ENCODE measurements at places on chromosomes 12 and 14.

- DNase-seq: no peak
Observed at GRCh38 chr12:61750604-61751003, 509.6 kb upstream of the USP15 start.

GRCh38 chr12:67447180-67447579 lies 178.0 kb downstream of the CAND1 start:
- DNase-seq: no peak

- no peak for DNase-seq
Observed at GRCh38 chr12:64469455-64470142, 17.7 kb downstream of the TBK1 start.

- no peak for DNase-seq
Observed at GRCh38 chr14:101457301-101457935, 103.9 kb upstream of the DIO3 start.

DNA sequence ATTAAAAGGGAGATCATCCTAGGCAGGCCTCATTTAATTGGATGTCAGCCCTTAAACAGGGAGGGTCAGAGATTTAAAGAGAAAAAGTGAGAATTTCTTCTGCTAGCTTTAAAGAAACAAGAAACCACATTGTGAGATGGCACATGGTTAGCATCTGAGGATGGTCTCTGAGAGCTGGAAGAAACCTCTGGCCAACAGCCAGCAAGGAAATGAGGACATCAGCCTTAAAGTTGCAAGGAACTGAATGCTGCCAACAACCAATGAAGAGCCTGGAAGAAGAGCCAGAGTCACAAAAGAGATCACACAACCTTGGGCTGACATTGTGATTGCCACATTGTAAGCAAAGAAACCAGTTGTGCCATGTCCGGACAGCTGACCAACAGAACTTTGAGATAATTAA lies 17.5 kb upstream of the FAR2 start:
- no peak for DNase-seq

- DNase-seq: no peak
Observed at GRCh38 chr12:13144266-13144828, 40.9 kb upstream of the GSG1 start.

DNA sequence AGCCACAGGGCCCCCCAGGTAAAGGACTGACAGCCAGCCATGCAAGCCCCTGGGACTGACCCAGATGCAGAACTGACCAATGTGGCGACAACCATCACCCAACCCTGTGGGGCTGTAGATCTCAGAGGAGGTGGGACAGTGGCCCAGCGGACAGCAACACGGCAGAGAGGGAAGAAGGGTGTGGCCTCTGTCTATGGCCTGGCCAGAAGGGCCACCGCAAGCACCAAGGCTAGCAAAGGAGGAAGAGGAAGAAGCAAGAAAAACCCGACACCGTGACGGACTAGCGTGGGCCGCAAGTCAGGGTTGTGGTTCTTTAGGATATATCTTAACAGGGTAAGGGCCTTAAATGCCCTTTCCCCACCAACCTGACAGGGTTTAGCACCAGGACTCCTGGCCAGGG lies 71.2 kb downstream of the ITPK1 start:
- DNase-seq: no peak

GRCh38 chr12:97387844-97388243 lies 74.8 kb upstream of the RMST start:
- no peak for DNase-seq

- no peak for DNase-seq
Observed at GRCh38 chr14:42192738-42193653, 586.3 kb downstream of the LRFN5 start.

GRCh38 chr12:29516431-29516875 lies 19.0 kb upstream of the OVCH1 start:
- DNase-seq: no peak

DNA sequence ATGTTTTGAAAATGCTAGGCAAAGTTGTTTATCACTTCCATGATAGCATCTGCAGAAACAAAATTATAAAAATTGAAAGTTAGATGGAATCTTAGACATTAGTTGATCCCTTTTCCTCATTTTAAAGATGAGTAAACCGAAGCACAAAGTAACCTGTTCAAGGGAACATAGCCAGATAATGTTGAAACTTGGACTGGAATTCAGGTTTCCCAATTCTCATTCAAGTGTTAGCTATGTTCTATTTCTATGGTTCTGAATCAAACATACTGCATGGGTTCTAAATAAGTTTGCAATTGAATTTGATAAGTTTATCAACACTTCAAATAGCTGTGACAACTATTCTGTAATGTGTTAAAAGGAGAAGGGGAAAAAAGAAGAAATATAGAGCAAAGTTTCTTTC lies 122.4 kb upstream of the SOX5 start:
- DNase-seq: no peak

- no peak for DNase-seq
Observed at GRCh38 chr12:19490908-19491307, 51.6 kb downstream of the AEBP2 start.

DNA sequence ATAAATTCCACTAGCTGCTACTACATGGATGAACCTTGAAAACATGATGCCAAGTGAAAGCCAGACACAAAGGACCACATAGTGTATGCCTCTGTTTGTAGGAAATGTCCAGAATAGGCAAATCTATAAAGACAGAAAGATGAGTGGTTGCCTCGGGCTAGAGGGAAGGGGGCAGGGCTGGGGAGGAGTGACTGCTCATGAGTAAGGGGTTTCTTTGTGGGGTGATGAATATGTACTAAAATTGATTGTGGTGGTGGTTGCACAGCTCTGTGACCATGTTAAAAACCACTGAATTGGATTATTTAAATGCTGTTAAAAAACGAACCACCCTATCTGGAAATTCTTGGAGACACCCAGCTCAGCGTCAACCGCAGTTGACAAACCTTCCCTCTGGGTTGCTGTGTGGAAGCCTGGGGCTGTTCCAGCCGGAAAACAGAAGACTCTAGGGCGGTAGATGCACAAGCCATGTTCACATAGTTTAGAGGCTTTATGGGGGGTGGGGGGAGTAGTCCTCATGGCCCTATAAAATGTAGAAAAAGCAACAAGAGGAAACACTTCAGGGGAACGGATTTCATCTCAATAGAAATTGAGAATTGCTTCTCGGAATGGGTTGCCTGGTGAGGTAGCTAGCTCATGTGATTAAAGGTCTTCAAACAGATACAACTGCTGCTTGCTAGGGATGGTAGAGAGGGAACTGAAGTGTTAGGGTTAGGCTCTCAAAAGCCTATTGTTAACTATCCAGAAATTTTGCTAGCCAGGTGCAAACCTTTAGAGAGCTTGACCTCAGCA lies 29.4 kb downstream of the RIN3 start:
- no peak for DNase-seq

GRCh38 chr12:67592228-67593011 lies 56.1 kb upstream of the DYRK2 start:
- DNase-seq: no peak

GRCh38 chr14:64738281-64738804 lies 34.1 kb downstream of the PLEKHG3 start:
- no peak for DNase-seq

GRCh38 chr14:62824086-62824485 lies 221.2 kb downstream of the KCNH5 start:
- DNase-seq: no peak

- no peak for DNase-seq
Observed at GRCh38 chr14:36702474-36702873, 40.8 kb downstream of the PAX9 start.

DNA sequence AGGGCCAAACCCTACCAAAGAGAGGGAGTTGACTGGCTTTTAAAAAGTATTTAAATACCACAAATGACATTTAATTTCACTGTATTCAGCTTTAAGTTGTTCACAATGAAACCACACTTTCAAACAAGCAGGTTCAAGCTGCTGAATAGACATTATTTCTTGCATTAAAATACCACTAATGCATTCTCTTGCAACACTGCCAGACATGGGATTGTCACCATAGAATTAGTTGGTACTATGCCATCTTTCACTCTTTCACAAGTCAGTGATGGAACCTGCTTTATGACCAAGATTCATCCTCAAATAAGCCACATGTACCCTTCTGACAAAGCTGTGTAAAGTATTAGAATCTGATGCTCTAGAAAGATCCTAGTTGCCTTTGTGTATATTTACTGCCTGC lies 239.4 kb downstream of the PAWR start:
- DNase-seq: no peak

DNA sequence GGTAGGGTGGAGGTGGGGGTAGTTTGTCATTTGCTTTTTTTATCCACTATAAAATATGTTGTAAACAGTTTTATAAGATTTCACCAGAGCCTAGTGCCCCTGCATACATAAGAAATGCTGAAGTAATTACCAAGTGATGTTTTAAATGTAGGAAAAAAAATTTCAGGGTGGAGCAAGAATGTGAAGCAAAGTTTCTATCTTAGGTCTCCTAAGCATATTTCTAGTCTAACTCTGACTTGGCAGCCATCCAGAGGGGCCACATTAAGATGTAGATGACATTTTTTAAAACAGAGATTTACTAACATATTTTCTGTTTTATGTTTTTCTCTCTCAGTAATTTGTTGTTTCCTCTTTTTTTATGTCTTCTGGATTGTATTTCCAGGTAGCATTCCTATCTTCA lies 15.8 kb upstream of the KRAS start:
- no peak for DNase-seq

DNA sequence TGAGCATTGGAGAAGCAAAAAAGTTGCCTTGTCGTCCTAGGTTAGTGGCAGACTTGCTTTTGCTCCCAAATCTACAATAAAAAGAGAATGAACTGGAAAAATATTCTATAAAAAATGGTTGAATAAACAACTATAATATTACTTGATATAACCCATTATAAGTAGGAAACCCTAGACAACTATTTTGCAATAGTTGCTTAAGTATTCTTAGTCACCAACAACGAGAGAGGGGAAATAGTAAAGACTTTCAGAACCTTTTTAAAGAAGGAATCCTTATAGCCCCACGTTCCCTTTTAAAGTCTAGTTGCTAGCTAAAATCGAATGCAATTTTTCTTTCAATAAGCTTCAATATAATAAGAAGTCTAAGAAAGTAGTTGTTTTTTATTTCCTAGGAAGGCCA lies 17.5 kb downstream of the AQP6 start:
- DNase-seq: no peak

- no peak for DNase-seq
Observed at GRCh38 chr12:46259071-46259470, 9.8 kb downstream of the SLC38A1 start.

DNA sequence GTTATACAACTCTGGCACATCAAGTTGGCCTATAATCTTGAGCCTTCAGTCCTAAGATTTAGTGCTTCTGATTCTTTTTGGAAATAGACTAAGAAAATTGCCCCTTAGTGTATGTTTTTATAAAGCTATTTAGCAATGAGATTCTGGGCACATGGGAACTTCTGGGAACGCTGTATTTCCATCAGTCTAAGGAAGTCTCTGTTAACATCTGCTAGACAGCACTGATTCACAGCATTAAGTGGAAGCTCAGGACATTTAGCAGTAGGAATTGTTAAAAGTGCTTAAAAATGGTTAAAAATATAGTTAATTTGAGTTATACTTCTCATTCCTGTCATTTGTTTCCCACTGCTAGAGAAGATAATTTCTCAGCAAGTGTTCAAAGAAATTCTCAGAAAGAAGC lies 579.1 kb downstream of the SLC16A7 start:
- no peak for DNase-seq

GRCh38 chr12:19689226-19689625 lies 249.9 kb downstream of the AEBP2 start:
- DNase-seq: no peak

DNA sequence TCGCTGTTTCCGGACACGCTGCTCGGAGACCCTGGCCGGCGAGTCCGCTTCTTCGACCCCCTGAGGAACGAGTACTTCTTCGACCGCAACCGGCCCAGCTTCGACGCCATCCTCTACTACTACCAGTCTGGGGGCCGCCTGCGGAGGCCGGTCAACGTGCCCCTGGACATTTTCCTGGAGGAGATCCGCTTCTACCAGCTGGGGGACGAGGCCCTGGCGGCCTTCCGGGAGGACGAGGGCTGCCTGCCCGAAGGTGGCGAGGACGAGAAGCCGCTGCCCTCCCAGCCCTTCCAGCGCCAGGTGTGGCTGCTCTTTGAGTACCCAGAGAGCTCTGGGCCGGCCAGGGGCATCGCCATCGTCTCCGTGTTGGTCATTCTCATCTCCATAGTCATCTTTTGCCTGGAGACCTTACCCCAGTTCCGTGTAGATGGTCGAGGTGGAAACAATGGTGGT lies 90.0 kb downstream of the GALNT8 start:
- DNase-seq: no peak

GRCh38 chr12:54416687-54417603 lies 2.1 kb downstream of the ITGA5 start:
- DNase-seq: no peak

- DNase-seq: no peak
Observed at GRCh38 chr14:77068517-77069200, 29.4 kb upstream of the CIPC start.

GRCh38 chr12:109626378-109627115 lies 53.0 kb downstream of the MVK start:
- no peak for DNase-seq

GRCh38 chr12:49470986-49471385 lies 67.8 kb upstream of the KCNH3 start:
- no peak for DNase-seq

DNA sequence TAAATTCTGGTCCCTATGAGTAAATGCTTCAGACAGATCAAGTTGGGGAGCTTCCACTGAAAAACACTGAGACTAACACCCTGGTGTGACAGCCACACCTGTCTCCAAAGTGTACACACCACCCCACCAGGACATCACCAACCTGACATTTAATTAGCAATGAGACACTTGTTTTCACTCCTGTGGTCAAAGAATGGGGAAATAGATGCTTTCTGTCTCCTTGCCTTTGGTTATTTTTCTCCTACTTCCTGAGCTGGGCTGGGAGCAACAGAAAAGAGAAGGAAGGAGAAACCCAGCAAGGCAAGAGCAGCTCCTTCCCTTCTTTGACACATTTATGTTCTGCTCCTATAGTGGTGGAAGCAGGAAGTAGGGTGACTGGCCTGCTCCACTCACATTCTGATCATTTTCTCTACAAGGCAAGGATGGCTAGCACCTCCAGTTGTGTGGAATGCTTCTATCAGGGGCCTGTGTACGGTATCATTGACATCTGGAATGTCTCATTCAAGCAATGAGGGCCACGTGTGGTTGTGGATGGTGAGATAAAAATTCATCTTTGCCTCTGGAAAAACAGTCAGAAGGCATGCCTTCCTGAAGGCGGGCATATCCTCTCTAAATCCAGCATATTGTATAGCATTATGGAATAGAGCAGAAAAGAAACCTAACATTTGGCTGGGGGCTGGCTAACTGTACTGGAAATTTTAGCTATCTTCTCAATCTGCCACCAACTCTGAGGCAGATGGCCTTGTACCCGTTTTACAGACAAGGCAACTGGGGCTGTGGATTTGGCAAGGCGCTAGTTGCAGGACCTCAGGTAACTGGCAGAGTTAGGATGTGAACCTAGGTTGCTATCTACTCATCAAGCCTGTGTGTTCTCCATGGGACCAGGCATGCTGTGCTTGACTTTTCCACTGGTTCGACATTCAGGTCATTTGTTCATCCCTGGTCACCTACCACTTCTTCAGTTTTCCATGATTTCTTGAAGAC lies 24.8 kb upstream of the LGALS3 start:
- no peak for DNase-seq

GRCh38 chr14:92819011-92819597 lies 25.0 kb downstream of the GOLGA5 start:
- no peak for DNase-seq

- DNase-seq: no peak
Observed at GRCh38 chr14:76312821-76313220, 63.1 kb upstream of the ESRRB start.

- DNase-seq: no peak
Observed at GRCh38 chr14:61577506-61577931, 117.8 kb upstream of the HIF1A start.
